ENCODE measurements at places on chromosomes 12 and 14.

DNA sequence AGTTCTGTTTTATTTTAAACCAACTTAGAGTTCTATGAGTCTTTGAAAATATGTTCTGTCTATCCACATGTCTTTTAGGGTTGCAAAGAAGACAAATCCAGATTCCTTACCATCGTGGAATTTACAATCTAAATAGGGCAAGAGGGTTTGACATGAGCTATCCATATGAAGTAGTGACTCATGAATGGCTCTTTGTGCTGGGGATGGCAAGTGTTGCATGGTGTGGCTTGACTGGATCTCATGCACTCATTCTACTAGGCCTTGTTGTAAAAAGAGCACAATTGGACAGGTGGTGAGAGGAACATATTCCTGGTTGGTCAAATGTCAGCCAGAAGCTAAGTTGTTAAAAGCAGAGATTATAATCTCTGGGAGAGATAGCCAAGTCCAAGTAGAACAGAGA is 509.1 kb downstream of the DIO2 start:
- DNase-seq = no peak

GRCh38 chr12:87596636-87597035 is 432.6 kb downstream of the C12orf50 start:
- DNase-seq = no peak

DNA sequence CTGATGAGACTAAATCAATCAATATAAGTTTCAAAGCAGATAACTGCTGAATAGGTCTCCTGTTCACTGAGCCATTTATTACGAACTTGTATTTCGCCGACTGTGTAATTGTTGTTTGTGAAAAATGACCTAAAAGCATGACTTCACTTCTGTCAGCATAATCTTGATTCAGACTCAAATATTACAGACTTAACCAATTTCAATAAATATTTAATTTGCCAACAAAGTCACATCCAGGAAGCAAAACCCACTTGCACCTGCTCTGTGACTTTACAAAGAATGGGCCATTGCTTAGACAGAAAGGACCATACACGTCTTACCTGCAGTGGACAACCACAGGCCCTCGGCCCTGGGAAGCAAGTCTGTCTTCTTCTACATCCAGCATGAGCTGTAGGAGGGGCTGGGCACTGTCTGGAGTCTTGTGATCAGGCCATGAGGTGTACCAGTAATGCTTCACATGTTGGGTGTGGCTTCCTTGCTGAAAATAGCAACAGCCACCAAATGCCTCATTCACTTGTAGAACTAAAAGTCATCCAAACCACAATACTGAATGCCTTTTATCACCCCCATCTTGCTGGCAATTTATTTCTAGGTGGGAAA is 23.5 kb upstream of the PTPRB start:
- DNase-seq = no peak

DNA sequence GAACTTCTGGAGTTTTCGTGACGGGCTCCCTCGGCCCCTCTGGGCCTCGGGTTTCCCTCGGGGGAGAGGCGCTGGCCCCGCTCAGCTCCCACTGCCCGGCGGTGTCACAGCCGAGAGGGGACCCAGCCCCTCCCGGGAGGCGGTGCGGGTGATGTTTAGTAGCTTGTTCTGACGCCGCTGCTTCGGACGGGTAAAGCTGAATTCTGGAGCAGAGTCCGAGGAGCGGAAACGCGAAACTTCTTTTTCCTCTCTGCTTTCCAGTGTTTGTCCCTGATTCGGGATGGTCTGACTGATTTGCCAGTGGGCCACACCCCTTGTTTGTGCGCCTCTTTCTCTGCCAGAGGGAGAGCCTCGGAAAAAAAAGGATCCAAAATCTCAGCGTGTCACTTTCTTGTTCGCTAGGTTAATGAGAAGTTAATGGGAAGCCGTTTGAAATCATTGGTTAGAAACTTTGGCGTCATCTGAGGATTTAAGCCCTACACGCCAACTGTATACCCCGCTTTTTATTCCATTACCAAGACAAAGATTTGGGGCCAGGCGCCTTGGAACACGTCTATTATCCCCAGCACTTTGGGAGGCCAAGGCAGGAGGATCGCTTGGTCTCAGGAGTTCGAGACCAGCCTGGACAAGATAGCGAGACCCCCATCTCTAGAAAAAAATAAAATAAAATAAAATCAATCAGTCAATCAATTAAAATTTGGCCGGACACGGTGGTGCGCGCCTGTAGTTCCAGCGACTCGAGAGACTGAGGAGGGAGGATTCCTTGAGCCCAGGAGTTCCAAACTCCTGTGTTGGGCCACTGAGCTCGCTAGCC is 756 bp downstream of the TULP3 start:
- peak; percentile 25 for DNase-seq

DNA sequence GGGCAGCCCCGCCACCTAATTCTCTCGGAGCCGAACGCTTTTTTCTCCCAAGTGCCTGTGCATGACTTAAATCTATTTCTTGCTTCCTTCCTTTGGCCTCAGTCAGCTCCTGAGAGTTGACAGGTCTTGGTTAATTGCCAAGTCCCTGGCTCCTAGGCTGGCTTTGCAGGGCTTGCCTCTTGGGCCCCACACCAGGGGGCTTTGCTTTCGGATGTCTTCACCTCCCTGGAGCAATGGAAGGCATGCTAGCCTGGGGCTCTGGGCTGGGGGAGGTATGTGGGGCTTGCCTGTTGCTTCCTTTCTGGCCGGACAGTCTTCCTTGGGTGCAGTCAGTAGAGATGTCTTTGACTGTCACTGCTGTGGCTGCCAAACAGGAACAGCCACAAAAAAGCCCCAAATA is 2.2 kb upstream of the KRT80 start:
- no peak for DNase-seq

DNA sequence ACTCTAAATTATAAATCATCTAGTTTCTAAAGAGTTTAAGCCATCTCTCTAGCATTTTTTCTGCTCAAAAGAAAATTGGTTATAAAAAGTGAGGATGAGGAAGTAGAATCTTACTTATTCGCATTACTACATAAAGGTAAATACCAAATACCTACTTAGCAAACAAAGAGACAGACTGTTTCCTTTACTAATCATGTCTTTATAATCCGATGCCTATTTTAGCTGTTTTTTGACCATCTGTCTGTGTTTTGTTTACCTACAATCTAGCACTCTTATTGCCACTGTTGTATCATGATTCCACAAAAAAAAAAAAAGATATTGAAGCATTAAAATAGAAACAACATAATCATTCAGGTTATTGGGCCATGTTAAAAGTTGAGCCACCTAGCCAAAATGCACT is 396.2 kb downstream of the PAWR start:
- DNase-seq = no peak

DNA sequence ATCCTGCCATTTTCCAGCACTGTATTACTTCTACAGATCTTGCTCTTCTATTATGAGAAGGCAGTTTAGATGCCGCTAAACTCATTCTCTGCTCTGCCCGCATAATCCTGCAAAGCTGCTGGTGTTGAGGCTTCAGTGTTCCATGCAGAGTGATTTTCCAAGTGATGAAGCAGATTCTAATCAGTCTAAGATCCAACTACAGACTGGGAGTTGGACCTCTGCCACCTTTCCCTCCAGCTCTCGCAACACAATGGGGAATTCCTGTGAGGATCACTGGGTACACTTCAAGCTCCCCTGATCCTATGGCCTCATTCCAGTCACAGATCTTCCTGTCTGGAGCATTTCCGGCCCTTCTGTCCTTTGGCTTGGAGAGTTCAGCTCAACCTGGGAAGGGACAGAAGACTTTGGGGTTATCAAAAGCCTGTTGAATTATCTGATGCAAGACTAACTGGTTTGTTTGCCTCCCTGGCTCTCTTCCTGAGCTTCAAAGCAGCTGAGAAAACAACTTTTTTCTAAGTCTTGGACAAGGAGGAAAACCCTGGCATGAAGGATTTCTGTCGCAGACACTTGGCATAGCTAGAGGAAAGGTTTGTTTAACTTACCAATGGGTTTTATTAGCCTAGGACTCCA is 333.9 kb downstream of the ZFP36L1 start:
- no peak for DNase-seq

DNA sequence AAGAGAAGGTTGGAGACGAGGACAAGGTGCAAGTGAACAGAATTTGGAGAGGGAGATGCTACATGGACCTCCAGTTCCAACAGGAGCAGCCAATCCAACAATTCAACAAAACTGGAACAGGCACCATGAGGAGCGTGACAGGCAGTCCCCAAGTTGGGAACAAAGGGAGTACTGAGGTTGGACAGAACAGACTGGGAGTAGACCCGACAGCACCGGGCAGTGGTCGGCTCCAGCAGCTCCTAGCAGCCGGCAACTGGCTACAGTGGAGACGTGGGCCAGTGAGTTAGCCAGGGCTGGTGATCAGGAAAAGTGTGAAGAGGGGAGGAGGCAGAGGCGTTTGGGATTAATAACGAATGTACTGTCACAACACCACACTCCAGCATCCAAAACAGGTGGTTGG is 16.4 kb downstream of the MAP3K9 start:
- DNase-seq = no peak

DNA sequence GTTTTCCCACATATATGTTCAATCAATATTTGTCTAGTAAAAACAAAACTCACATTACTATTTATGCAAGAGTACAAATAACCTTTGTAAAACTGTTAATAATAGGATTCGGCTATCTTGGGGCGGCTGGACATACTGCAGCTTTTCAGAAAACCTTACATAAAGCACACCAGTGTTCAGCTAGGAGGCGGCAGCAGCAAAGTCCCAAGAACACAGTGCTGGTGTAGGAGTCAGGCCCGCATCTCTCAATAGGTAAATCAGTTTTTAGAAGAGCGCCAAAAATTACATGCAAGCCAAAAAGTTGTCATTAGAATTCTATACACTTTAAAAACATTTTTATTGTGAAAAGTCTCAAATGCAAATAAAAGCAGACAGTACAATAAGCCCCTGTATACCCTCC is 37.5 kb downstream of the CCDC88C start:
- no peak for DNase-seq

DNA sequence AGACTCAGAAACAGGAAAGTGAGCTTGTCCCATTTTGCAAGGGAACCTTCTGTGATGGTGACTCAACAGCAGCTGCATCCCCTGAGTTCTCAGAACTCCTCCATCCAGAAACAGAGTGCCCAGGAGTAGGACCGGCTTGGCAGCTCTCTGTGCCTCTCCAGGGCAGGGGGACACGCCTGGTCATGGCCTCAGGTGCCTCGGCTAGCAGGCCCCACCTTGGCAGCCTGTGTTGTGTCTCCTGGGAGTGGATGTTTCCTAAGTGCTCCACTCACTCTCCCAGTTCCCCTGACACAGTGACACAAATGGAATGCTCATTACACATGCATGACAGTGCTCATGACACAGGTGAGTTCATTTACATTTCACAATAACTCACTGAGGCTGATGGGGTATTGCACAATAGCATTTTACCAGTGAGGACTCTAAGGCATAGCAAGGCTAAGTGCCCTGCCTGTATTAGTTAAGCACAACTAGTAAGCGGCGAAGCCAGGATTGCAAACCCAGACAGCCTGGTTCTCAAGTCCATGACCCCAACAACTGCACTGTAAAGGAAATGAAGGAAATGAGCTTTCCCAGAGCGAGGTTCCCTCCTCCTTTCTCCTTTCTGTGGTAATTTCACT is 47.4 kb downstream of the CALM1 start:
- DNase-seq = no peak

- DNase-seq = peak; percentile 74
These were observed 93.9 kb upstream of the EVL start for GRCh38 chr14:99971087-99971940.

- DNase-seq = no peak
These were observed 11.7 kb upstream of the RNASE10 start for GRCh38 chr14:20493634-20494033.
